Activated naive CD4-positive, alpha-beta T cell treated with anti-CD3 and anti-CD28 coated beads, Interleukin-2, amount 10 ng/mL, durations not matched to agents 7 days and 5 days (primary cell): ENCODE measurements at places on chromosomes 7 and 10.

DNA sequence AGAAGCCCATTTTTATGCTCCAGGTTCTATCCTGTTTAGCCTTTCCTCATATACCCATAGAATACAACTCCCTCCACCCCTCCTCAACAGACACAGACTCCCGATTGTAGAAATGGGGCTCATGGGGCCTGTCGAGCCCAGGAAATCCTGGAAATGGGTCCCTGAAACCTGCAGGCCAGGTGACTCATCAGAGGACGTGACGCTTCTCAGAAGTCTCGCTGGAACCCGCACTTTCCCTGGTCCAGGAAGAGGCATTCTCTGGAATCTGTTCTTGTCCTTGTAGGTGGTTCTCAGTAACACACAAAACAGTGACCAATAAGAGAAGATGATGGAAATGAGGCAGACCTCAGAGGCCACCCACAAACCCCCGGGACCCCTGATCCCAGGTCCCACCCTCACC is 244.8 kb upstream of the PPP2R2D start:
- no peak for DNase-seq

GRCh38 chr7:55903985-55904759 is 16.9 kb downstream of the ZNF713 start:
- no peak for DNase-seq

GRCh38 chr10:42958142-42958868 is 118.6 kb upstream of the RET start:
- DNase-seq, result no peak

- no peak for DNase-seq
Observed at GRCh38 chr7:17094963-17095574, 203.4 kb upstream of the AHR start.

- no peak for DNase-seq
Observed at GRCh38 chr10:69495666-69496065, 44.4 kb downstream of the TSPAN15 start.

DNA sequence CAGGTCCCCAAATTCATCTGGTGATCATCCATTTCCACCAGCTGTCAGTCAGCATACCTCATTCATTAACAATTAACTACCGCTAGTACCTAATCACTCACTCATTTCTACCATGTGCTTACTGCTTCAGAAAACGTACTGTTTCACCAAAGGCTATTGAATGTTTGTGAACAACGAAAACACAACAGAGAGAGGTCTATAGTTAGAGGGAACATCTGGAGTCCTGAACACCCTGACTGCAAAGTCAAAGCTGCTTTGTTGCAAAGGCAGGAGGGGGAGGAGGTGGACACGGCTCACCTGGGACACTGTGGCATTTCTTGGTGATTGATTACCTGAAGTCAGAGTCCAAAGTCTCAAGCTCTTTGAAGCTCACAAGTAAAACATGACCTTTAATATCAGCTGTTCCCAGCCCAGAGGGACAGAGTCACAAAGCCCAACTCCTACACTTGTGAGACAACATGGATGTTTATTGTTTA is 342.3 kb upstream of the ADARB2 start:
- DNase-seq, result no peak

GRCh38 chr10:37952043-37952755 is 24.2 kb downstream of the ZNF25 start:
- no peak for DNase-seq

- DNase-seq, result no peak
Observed at GRCh38 chr7:85456254-85456653, 269.4 kb upstream of the SEMA3D start.

- DNase-seq, result no peak
Observed at GRCh38 chr10:133456041-133456951, 2.6 kb downstream of the SCART1 start.

- DNase-seq, result no peak
Observed at GRCh38 chr7:18570441-18570840, 74.9 kb downstream of the HDAC9 start.

DNA sequence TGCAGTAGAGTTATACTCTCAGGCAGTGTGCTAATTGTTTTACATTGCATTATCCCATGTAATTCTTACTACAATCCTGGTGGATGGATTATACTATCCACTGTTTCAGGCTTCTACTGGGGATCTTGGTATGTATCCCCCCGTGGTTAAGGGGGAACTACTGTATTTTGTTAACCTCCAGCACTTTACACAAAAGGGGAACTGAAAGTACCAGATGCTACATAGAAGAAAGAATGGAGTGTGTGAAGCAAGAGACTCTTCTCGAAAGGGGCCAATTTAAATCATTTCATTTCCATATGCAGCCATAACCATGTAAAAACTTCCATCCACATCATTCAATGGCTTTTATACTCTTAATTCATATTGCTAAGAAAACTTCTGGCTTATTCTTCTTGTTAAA is 69.4 kb downstream of the C1GALT1 start:
- DNase-seq, result no peak

DNA sequence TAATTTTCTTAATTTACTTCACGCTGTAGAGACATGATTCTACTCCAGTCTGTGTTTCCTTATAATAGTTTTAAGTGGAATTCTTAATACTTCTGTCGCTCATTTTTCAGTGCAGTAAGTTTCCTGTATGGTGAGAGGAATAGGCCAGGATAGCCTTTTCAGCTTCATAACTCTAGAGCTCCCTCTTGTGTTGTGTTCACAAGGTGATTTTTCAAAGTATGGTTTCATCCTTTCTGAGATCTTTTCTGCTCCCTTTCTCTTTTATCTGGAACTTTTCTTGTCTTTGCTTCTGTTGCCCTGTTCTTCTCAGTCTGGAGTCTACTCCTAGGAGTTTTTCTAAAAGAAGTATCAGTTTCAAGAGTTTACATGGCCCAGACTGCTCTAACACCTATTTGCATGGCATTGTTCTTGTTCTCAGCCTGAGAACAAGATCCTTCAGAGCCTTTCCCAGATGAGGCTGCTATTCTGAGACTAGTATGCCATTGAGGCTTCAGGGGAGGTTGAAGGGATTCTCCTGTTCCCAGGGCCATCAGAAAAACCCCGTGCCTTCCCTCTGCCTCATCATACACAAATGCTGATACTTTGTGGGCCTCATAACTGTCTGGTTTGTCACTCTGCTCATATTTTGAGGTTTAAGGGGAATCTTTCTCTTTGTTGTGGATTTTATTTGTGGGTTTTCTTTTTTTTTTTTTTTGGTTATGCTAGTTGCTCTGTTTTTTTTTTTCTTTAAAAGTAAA is 21.8 kb downstream of the NET1 start:
- no peak for DNase-seq

GRCh38 chr7:141071260-141071854 is 2.5 kb upstream of the TMEM178B start:
- DNase-seq, result peak; percentile 78

DNA sequence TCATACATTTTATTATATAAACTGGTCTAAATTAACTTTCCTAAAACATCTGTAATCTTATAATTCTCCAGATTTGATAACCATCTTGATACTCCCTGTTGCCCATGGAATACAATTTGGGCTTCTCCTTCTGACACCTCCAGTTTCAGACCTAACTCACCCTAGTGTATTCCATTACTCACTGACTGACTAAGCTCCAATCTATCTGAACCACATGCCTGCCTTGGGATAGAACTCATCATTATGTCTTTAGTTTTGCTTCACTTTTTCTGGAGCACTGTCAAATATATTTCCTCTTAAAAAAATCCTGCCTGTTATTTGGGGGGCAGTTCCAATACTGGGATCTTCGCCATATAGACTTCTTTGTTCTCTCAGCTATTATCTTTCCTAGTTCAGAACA is 4.9 kb upstream of the FOXP2 start:
- DNase-seq, result no peak

GRCh38 chr7:53542157-53542556 is 506.7 kb downstream of the POM121L12 start:
- DNase-seq, result no peak

GRCh38 chr10:97174941-97175340 is 10.8 kb downstream of the SLIT1 start:
- no peak for DNase-seq

GRCh38 chr7:44565795-44566559 is 7.7 kb downstream of the DDX56 start:
- peak; percentile 11 for DNase-seq

- no peak for DNase-seq
Observed at GRCh38 chr7:87155788-87156187, 3.5 kb downstream of the DMTF1 start.

- no peak for DNase-seq
Observed at GRCh38 chr10:50431791-50432190, 180.5 kb upstream of the ASAH2 start.

DNA sequence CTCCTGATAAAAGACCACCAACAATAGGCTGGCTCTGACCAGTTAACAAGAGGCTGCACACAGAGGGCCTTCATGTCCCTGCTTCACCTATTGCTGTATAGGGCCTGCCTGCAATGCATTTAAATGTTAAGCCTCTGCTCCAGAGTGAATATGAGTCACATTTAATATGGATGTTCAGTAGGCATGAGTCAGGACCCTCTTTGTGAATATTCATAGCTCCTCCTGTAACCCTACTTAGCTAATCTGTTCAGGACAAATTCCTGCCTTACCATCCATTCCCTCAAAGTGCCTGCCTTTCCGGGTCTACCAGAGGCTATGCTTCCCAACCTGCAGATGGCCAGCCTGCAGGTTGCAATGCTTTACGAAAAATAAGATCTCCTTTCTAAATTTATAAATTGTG is 32.5 kb downstream of the ARHGAP22 start:
- DNase-seq, result no peak

DNA sequence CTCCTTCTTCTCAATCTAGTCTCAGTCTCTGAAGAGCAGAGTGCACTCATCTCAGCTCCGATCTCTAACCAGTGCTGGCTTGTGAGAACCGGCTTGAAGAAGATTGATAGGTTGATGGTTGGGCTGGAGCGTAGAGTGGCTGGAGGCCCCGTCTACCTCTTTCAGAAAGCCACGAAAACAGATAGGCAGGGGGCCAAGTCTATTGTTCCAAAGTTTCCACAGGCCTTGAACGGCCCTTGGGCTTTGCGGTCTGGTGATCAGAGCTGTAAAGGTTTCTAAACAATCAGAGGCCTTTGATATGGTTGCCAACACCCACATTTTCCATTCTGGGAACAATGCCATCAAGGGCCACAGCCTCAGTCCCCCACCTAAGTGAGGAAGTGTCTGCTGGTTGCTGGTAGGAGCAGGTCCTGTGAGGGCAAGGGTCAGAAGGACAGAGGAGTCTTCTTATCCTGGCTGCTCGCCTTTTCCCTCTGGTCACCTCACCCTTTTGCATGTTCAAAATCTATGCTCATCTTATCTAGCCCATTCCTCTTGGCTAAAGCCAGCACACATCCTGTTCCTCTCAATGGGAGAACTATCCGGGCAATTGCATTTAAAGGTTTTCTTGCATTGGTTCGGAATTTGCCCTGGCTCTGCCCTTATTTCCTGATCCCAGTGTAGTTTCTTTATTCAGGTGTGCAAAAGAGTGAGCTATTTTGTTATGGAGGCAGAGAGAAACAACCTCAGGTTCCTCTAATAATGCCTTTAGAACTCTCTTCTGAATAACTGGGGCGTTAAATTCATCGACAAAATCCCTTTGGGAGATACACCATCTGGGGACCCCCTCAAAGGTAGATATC is 70.3 kb upstream of the KMT2E start:
- DNase-seq, result peak; percentile 78

GRCh38 chr10:59265141-59265540 is 88.7 kb downstream of the PHYHIPL start:
- DNase-seq, result no peak

DNA sequence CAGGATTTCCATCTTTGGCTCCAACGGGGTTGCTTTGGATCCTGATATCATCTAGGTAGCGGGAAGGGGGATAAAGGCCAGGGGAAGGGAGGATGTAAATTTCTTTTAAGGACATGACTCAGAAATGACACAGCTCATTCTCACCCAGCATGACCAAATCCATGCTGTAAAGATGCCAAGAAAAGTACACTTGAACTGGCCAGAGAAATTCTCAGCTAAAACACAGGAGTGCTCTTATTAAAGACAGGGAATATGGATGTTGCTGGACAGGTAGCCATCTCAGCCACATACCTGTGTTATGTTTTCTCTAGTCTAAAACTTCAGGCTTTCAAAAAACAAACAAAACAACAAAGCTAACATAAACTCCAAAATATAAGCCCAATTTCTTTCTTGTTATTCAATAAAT is 68.3 kb downstream of the NAMPT start:
- DNase-seq, result no peak

GRCh38 chr7:127390817-127391590 is 1.5 kb downstream of the ZNF800 start:
- no peak for DNase-seq

- no peak for DNase-seq
Observed at GRCh38 chr7:88789480-88790064, 6.0 kb downstream of the TEX47 start.

- no peak for DNase-seq
Observed at GRCh38 chr10:48317321-48317990, 11.0 kb downstream of the MAPK8 start.

DNA sequence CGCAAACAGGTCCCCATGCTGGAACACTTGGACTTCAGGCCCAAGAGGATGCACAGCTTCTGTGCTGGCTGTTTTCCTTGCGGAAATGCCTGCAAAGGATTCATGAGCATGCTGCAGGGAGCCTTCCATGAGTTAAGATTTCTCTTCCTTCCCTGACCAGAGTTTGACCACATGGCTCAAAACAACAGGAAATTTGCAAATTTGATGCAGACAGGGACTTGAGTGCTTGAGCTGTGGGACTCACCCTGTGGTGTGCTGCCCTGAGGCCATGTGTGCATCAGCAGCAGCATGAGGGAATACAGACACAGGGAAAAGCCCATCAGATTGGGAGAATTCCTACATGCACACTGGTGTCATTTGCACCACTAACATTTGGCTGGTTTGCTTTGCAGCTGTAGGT is 195.4 kb downstream of the CDC14C start:
- no peak for DNase-seq

DNA sequence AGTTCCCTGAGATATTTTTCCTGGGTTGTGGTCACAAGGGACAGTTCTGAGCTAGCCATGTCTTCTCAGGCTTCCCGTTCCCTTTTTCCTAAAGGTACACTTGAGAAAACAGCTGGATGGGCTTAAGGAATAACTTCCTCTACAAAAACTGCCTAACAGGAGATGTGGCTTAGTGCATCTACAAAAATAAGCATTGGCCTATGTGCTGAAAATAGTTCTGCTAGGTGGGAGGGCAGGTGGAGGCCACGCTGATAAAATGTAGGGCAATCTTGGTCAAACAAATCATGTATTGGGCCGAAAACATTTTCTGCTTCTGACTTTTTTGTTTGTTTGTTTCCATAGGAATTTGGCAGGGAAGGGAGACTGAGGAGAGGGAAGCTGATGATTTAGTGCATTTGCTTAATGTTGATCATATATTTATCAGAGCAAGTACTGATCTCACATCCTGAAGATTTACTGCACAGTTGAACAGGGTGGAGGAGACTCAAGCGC is 409.4 kb upstream of the FZD8 start:
- no peak for DNase-seq

- DNase-seq, result no peak
Observed at GRCh38 chr10:123663522-123663921, 2.6 kb upstream of the GPR26 start.

GRCh38 chr7:158362001-158362400 is 225.6 kb downstream of the PTPRN2 start:
- no peak for DNase-seq

DNA sequence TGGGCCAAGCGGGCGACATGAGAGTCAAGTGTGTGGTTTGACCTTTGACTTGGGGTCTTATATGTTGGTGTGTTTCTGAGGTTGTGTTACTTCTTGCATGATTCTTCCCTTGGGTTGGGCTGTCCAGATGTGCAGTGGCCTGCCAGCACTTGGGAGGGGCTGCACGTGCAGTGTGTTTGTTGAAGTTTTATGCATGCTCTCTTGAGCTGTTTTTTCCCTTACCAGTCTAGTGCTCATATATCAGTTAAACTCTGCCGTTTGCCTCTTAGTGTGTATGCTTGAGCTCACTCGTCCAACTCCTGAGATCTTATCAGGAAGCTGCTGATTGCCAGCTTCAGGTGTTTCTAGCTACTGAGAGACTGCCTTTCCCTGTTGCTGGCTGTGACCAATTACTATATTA is 23.1 kb downstream of the SP4 start:
- DNase-seq, result no peak
